ENCODE measurements at places on chromosomes 2 and 18. TPM values are rescaled to one million over a fixed set of nuclear protein-coding genes. Genes with fewer than 3 reads are reported as not detected.

DNA sequence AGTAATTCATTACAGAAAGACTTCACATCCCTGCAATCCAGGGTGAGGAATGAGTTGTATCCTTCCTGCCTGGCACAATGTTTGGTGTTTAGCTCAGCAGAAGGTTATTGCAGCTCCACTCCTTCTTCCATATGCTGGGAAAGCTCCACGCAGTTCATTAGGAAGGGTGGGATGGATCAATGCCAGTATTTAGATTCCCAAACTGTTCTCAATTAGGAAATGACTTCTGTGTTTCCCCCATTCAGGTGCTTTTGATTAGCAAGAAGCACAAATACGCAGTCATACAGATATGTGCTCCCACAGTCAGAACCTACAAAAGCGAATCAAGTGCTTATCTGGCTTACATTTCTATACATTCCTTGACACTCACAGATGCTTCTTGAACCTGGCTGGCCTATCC lies 340.6 kb downstream of the NYAP2 start:
- no peak for DNase-seq

NDUFS1 gene
- 117 TPM for polyA plus RNA-seq

GPD2 gene
- 24.0 TPM for polyA plus RNA-seq

- DNase-seq: no peak
These were observed 360.9 kb downstream of the ERBB4 start for GRCh38 chr2:212177724-212178123.

TEX44 gene
- not detected for polyA plus RNA-seq

SPATA3 gene
- not detected for polyA plus RNA-seq

OTOS gene
- not detected for polyA plus RNA-seq

- no peak for DNase-seq
These were observed 49.7 kb downstream of the KLHL29 start for GRCh38 chr2:23434721-23435121.

GRCh38 chr2:68722712-68723111 lies 11.9 kb upstream of the ARHGAP25 start:
- no peak for DNase-seq

CRYBA2 gene
- 0.08 TPM for polyA plus RNA-seq

- DNase-seq: peak; percentile 61
These were observed 1.1 kb upstream of the TACR1 start for GRCh38 chr2:75200140-75201096.

GPR45 gene
- 0.03 TPM for polyA plus RNA-seq

DNA sequence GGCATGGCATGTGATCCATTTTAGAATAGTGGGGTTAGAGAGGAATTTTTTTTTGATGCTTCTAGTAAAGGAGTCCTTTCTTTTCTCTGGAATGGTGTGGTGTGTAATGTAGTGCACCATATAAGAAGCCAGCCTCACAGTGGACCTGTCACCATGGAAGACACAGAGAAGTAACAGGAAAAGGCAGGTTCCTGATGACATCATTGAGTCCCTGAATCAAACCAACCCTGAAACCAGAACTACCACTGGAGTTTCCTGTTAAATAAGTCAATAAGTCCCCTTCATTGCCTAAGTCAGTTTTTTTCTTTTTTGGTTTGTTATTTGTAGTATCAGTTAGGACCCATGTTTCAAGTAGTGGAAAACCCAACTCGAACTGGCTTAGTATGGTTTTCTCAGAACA lies 11.9 kb downstream of the ADCYAP1 start:
- DNase-seq: no peak

- DNase-seq: no peak
These were observed 82.3 kb downstream of the MYCN start for GRCh38 chr2:16022548-16023240.

KCNG2 gene
- 0.04 TPM for polyA plus RNA-seq

- DNase-seq: no peak
These were observed 235.2 kb downstream of the TPGS2 start for GRCh38 chr18:36593641-36594040.

DNA sequence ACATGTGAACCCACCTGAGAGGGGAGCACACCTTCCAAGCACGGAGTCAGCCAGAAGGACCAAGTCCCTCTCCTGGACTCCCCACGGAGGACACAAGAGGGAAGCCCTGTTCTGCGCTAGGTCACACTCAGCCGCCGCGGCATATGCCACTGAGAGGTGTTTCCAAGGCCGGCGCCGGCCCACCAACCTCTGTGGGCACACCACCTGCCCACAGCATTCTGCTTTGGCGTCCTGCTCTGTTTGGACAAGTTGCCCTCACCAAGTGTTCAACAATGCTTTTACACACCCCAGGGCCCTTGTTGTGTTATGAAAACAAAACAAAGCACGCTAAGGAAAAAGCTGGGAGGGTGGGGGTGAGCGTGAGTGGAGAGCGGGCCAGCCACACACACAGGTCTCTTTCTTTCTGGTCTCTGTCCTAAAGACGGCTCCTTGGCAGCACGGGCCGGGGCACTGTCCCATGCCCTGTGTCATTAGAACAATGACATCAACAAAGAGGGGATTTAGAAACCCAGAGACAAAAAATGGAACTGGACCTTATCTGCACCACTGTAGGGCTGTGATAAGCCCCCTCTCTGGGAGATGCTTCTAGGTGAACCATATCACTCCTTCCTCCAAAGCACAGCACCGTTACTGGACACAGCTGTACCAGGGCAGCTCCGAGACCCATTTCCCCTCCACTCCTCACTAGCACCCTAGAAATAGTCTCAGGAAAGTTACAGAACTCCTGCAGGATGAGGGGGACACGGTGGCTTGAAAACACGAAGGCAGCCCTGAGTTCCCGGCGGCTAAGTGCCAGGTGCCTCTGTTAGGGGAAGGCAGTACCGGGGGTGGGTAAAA lies 17.0 kb downstream of the SMAD7 start:
- no peak for DNase-seq

DNA sequence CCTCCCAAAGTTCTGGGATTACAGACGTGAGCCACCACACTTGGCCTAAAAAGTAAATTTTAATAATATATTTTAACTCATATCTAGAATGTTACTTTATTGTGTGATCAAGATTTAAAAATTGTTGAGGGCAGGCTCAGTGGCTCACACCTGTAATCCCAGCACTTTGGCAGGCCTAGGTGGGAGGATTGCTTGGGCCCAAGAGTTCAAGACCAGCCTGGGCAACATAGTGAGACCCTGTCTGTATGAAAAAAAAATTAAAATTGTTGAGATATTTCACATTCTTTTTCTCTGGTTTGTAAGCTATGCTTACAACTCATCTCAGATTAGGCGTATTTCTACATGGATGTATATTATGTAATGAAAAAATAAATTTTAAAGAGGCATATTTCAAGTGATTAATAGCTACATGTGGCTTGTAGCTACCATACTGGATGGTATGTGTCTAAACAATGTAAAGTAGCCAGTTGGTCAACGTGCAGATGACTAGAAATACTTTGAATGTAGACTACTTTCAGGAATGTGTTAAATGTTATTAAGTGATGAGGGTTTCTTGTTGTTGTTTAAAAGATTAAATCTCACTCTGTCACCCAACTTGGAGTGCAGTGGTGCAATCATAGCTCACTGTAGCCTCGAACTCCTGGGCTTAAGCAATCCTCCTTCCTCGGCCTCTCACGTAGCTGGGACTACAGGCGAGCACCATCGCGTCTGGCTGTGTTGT lies 5.9 kb downstream of the RAB10 start:
- no peak for DNase-seq

- DNase-seq: peak; percentile 69
These were observed 3.4 kb upstream of the TET3 start for GRCh38 chr2:73981081-73982001.

- no peak for DNase-seq
These were observed 77.8 kb upstream of the PMAIP1 start for GRCh38 chr18:59821983-59822382.

DNA sequence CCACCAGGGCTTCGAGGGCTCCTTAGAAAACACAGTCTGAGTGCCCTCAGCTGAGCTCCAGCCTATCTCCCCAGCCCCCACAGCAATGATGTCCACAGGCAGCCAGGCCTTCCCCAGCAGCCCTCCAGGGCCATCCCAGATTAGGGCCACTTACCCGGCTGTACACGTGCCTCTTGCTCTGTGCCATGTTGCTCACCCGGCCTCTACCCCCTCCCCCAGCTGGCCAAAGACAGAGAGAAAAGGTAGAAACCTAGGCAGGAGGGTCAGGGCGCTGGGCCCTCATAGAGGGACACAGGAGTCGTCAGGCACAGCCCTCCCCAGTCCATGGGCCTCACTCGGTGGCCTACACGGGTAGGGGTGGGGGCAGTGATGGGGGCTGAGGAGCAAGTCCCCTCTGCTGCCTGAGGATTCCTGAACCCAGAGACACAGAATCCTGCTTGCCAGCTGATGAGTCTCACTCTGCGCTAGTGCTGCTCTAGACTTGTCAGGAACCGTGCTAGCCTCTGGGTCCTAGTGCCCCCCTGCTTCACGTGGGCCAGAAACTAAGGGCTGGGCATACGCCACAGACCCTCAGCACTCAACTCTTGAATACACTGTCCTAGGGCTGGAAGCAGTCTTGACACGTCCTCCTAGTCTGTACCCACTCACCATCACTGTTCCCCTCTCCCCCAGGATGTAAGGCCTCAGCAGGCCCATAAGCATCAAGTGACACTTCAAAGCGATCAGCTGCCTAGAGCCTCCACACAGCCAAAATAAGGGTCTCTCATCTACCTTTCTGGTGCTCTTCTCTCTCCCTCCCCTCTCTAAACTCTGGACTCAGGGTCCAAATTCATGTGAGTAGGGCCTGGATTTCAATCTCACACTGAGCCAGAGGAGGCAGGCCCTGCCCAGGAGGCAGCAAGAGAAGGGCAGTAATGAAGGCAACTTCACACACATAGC lies at the start of gene DCTN1:
TSS of gene DCTN1 (minus strand) at position 461 of the 939 bp plus-strand sequence. CDS start at position 187, 274 bp downstream.
- peak; percentile 68 for DNase-seq

ALLC gene
- polyA plus RNA-seq: not detected

DNA sequence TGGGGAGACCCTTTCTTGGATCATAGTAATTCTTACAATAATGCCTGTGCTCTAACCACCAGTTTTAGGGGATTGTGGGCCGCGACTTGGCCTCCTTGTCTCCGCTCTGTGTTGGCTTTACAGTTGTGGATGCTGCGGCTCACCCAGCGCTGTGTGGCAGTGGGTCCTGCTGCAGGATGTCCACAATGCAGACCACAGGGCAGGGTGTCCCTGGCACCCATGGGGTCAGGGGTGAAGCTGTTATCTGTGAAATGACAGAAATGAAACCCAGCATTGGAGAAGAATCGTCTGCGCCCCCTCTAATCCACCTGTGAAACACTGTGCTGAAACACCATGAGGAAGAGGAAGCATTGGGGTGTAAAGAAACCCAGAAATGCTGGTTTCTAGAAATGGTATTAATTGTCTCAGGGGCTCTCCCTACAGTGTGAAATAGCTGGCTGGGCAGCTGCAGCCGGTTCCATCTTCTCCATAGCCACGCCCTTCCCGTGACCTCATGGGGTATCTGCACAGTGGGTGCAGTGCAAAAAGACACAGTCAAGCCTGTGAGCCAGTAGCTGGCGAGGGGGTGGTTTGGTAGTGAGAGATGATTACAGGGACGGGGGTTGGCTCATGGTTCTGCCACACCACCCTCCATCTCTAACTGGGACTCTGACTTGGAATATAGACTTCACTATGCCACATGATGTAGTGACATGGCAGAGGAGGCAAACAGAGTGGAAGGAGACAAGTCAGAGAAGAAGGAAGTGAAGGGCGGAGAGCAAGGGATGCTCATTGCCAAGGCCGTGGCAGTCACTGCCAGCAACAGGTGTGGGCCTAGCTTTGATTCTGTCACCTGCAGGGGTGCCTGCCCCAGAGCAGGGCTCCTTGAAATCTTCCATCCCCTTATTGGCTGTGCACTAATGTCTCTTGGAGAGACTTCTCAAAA lies 16.2 kb downstream of the INPP4A start:
- DNase-seq: no peak

CCDC74A gene
- polyA plus RNA-seq: 0.16 TPM

PNPT1 gene
- polyA plus RNA-seq: 16.0 TPM

- DNase-seq: no peak
These were observed 261.2 kb downstream of the SUCLG1 start for GRCh38 chr2:84197901-84198300.

DNA sequence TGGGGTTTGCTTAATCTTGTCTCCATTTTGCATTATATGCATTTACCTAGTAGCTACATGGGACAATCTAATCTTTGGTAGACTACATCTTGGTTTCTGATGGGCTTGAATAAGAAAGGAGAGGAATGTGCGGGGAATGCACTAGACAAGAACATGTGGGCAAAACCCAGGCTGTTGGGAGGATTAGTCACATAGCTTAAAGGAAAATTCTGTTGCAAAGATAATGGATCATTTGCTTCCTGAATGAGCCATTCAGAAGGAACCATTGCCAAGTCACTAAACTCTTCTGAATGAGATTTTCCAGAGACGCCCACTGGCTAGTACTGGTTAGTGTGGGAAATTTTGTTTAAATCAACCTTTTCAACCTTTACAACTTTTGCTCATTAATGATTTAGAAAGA lies 84.8 kb downstream of the OSBPL6 start:
- no peak for DNase-seq
